ENCODE measurements at places on chromosomes 13 and 19.

- DNase-seq, result no peak
Measured at GRCh38 chr19:38648769-38649304, 1.4 kb downstream of the ACTN4 start.

DNA sequence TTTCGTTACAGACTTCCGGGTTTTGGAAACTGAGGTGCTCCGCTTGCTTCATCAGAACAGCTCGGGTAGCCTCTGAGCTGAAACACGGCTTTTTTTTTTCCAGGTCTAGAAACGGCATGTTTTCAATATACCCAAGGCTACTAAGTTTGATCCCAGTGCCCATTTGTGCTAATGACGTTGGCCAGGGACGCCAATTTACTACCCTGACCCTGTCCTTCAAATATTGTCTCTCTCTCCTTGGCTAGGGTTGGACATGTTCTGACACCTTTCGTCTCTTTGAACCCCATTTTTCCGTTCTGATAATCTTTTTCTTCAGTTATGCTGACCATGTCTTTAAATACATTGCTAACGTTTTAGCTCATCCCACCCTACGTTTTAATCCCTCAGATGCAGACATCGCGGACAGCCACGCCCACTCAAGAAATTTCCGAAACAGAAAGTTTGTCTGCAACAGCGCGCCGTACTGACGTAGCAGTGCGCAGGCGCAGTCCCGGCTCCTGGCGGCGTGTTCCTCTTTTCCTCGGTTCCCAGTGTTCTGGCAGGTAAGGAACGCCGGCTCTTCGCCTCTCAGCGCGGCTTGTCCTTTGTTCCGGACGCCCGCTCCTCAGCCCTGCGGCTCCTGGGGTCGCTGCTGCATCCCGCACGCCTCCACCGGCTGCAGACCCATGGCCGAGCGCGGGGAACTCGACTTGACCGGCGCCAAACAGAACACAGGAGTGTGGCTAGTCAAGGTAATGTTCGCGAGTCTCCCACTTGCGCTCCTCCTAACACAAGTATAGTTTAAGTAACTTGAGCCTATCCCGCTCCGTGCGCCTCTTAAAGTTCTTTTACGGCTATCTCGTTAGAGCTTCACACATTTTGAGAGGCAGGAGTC, at the start of gene GTF2F2:
GTF2F2 (plus strand) TSS at position 520 of the 874 bp plus-strand sequence; CDS start at position 666, 146 bp downstream.
- DNase-seq, result peak; percentile 96

DNA sequence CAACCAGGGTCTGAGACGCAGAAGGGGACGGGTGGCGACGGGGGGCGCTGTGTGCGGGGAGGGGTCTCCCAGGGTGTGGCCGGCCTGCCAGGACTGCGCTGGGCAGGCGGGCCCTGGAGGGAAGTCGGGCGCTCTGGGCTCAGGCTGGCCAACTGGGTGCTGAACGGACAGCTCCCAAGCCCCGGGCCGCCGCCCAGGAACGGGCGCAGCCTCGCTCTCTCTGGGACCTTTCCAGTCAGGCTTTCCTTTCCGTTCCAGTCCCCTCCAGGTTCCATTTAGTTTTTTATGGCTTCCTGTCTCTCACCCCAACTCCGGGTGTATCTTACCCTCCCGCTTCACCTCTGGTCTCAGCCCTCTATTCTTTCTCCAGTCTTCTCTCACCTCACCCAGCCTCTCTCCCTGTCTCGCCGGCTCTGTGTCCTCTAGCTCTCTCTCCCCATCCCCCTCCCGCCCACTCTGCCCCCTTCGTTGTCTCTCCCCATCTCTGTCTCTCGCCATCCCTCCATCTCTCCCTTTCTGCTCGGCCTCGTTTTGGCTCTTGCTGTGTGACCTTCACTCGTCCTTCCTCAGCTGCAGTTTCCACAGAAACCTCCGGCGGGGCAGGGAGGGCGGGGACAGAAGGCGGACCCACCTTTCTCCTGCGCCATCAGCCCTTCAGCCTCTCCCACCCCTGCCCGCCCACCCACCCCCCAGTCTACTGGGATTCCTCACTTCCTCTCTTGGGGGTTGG, 3.3 kb upstream of the ATP1A3 start:
- DNase-seq, result peak; percentile 54

DNA sequence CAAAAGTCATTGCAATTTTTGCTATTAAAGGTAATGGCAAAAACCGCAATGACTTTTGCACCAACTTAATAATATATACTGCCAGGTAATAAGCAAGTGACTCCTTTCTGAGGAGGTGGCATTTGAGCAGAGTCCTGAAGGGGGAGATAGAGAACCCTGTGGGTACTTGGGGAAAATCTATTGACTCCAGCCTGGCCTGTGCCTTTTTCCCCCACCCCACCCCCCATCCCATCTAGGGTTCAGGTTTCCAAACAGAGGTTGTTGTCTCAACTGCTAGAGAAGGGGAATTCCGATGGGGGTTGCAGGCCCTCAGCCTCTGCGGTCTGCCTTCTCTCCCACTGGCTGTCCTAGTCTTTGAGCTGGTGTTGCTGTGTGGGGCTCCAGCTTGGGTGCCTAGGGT, 11.5 kb downstream of the S1PR2 start:
- DNase-seq, result no peak

DNA sequence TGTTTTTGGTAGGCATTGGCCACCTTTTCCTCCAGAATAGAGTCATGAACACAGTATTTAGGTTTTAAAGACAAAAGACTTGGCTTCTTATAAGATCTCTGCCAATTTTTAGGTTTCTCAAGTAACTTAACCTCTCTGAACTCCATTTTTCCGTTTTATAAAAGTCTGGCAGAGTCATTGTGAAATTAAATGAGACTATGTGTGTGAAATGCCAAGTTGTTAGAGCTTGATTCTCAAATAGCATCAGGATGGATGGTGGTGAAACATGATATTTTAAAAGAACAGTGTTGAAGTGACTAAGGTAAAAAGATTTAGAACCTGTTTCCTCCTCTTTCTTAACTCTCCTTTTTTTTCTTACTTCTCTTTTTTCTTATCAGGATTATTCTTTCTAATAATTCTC, 617.7 kb upstream of the SLITRK1 start:
- DNase-seq, result no peak

DNA sequence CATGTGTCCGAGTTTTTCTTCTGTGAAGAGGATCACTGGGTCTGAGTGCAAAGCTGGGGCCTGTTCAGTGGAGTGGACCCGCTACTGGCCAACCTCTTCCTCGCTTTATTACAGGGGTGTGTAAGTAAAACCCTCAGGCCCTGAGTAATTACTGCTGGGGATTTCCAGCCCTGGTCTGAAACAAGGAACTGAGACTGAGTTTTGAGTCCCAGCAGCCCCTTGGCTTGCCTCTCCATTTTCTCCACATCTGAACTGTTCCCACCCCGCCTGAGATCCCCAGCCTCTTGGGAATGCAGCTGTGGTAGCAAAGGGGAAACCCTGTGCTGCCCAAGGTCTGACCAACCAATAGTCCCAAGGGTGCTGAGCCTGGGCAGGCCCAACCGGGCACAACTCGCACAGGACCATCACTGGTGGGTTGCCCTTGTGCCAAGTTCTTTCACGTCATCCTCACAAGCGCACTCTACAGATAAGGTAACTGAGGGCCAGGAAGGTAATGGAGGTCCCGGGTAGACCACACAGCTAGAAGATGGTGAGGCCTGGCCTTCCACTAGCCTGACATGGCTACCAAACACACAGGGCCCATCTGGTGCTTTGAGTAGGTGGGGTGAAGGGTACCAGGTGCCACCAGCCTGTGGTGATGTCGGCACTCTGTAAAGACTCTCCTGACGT, 13.7 kb upstream of the SLC35E1 start:
- no peak for DNase-seq

DNA sequence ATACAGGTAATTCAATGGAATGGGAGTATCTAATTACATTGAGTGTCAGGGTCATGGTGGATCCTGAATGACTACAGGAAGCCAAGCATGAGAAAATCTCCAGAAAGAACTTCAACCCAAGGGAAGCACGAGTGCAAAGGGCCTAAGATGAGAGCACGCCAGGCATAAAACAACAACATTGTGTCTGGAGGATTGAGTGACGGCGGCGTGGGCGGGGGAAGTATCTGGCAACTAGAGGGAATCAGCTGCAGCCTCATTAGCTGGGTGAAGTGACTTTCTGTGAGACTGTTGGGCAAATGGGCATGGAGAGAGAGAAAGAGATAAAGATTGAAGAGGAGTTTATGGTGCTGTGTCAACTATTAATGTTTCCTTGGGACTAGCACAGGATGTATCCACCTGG, 194.3 kb downstream of the GPC6 start:
- no peak for DNase-seq

DNA sequence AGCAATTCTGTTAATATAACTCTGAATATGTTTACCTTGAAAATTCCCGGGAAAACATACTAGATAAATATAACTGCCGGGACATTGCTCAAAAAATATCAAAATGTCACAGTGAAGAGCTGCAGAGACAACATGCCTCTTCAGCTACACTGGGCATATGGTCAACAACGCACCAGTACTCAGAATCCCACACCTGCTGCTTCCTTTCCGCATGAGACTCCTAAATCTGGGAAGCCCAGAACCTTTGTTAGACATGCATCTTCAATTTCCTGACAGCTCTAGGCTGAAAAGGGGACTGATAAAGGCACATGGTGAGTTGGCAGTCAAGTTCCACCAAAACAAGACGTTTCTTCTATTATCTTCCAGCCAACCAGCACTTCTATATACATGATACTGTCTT, 53.7 kb downstream of the USP12 start:
- DNase-seq, result no peak

All from muscle of arm (tissue), 14 donors.